ENCODE measurements at places on chromosomes 11 and 22.

DNA sequence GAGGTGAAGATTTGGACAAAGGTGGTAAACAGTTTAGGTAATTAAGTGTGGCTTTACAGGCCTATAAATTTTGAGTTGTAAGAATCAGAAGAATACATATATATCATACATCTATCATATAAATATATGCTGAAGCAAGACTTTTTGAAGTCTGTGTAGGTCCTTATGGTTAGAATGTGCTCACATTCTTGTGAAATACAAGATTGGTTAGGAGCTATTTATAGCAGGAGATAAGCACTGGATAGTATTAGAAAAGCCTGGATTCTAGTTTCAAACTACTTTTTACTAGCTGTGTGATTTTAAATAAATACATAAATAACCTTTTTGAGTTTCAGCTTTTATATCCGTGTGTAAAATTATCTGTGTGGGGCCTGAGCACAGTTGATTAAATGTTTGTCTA, 42.3 kb downstream of the ANKRD42 start:
- DNase-seq, result no peak

GRCh38 chr11:72643547-72643946, 30.7 kb downstream of the PDE2A start:
- DNase-seq, result peak; percentile 20

GRCh38 chr11:34682825-34683224, 61.9 kb downstream of the EHF start:
- DNase-seq, result peak; percentile 57

DNA sequence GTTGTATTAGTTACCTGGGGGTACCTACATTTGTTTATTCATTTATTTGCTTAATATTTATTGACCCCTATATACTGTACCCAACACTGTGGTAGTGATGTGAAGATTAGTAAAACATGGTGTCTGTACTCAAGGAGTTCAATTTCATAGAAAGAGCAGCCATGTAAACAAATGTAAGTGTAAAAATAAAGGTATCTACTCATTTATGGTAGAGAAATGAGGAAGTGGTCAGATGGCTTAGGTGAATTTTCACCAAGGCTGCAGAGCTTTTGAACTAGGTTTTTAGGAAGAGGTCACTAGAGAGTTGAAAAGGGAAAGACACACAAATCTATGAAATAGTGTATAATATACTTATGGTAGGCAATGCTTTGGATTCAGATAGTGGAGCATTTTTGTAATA, 11.1 kb downstream of the CTR9 start:
- DNase-seq, result no peak

- DNase-seq, result no peak
These were observed 93.2 kb downstream of the RELT start for GRCh38 chr11:73469401-73469800.

- DNase-seq, result no peak
These were observed 71.3 kb downstream of the TSPAN18 start for GRCh38 chr11:44797886-44798606.

DNA sequence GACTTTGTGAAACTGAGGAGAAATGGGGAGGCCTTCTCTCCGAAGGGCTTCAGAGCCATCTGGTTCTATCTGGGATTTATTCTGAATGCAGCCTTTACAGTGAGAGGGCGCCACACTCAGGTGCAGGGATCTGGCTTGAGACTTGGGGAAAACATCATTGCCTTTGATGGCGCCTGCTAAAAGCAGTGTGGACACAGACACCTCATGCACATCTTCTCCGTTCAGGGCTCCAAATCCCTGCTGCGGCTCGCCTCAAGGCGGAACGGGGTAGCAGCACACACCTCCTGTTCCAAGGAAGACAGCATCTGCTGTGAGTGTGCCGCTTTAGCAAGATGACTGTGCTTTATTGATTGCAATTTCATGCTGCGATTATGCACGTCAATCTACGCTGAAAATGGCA, 37.1 kb upstream of the OLFML1 start:
- no peak for DNase-seq

- DNase-seq, result no peak
These were observed 37.1 kb upstream of the AKIP1 start for GRCh38 chr11:8873741-8874405.
